Caco-2 (cell line): ENCODE measurements at places on chromosomes 12 and 14.

- DNase-seq: no peak
These were observed 41.4 kb upstream of the AMIGO2 start for GRCh38 chr12:47121146-47121545.

DNA sequence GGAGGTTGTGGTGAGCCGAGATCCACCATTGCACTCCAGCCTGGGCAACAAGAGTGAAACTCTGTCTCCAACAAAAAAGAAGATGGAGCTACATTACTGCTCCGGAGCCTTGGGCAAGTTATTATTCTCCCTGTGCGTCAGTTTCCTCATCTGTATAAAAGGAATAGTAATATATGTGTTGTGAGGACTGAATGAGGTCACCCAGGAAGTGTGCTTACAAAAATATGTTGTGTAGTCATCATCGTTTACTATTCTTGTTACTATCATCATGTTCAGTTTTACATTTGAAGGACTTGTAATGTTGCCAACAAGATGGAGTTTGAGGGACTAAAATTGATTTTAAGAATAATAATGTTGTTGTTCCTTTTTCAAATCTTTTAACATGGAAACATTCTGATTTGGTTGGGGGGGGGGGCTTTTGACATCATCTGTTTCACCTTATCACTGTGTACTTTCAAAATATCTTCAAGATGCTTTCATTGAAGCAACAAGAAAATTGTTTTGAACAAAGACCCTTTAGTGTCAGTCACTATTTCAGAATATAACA is 156.8 kb downstream of the PDE3A start:
- DNase-seq: no peak

DNA sequence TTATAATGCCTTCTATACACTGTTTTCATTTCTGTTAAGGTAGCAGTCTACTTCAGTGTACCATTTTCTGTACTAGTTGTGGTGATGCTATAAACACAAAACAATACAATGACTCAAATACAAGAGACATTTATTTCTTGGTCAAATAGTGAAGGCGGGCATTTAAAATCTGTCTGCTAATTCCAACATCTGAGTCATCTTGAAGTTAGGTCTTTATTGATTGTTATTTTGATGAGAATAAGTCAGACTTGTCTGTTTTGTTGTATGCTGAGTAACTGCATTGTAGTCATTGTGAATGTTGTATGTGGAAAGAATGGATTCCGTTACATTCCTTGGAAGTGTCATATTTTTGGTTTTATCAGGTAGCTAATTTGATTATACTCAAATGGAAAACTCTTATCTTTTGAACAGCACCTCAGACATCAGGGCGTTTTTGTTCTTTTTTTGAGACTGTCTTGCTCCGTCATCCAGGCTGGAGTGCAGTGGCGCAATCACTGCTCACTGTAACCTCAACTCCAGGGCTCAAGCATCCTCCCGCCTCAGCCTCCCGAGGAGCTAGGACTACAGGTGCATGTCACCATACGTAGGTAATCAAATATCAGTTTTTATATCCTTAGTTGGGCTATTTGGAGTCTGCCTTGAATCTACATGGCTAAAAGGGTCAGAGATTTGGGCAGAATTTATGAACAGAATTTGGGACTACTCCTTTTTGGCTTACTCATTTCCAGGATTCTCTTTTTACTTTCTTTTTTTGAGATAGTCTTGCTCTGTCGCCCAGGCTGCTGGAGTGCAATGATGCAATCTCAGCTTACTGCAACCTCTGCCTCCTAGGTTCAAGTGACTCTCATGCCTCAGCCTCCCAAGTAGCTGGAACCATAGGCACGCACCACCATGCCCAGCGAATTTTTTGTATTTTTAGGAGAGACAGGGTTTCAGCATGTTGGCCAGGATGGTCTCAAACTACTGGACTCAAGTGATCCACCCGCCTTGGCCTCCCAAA is 56.8 kb downstream of the PAPLN start:
- DNase-seq: no peak

- no peak for DNase-seq
These were observed 20.7 kb upstream of the FRMD6 start for GRCh38 chr14:51630987-51631386.

DNA sequence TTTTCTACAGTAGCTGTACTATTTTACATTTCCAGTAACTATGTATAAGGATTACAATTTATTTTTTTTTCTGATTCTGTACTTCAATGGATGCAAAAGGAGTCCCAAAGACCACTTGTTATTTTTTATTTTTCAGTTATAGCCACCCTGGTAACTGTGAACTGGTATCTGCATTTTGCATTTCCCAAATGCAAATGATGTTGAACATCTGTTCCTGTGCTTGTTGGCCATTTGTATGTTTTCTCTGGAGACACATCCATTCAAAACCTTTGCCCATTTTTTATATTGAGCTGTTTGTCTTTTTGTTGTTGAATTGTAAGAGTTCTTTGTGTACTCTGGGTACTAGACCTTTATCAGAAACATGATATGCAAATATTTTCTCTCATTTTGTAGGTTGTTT is 485.6 kb downstream of the LRIG3 start:
- no peak for DNase-seq

GRCh38 chr12:112443916-112444315 is 25.2 kb downstream of the PTPN11 start:
- no peak for DNase-seq

- no peak for DNase-seq
These were observed 5.1 kb downstream of the CLMN start for GRCh38 chr14:95314609-95315008.

DNA sequence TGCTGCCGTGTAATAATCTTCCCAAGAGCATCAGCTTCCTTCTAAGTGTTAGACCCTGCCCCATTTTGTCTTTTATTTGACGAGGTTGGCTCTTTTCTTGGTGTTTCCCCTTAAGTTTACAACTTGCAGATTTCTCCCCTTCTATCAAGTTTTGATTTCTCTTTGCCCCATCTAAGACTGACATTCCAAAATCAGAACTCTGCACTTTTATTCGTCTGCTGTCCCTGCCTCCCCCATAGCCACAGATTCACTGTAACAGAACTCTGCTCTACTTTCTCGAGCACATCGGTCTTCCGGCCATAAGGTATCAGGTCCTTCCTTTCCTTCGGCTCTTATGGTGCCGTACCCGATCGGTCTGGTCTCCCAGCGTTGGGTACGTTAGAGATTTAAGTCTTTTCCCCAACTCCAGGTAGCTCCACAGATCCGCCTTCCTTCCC is 563 bp downstream of the DCP1B start:
- DNase-seq: no peak

DNA sequence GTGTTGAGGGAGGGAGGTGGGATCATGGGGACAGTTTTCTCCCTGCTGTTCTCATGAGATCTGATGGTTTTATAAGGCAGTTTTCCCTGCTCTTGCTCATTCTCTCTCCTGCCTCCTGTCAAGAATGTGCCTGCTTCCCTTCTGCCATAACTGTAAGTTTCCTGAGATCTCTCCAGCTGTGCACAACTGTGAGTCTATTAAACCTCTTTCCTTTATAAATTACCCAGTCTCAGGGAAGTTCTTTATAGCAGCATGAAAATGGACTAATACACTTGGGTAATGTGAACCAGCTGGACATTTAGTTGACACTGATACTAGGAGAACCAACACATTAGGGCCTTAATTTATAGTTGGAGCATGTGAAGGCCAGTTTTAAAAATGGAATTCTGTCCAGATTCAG is 12.4 kb upstream of the CCDC91 start:
- DNase-seq: no peak

DNA sequence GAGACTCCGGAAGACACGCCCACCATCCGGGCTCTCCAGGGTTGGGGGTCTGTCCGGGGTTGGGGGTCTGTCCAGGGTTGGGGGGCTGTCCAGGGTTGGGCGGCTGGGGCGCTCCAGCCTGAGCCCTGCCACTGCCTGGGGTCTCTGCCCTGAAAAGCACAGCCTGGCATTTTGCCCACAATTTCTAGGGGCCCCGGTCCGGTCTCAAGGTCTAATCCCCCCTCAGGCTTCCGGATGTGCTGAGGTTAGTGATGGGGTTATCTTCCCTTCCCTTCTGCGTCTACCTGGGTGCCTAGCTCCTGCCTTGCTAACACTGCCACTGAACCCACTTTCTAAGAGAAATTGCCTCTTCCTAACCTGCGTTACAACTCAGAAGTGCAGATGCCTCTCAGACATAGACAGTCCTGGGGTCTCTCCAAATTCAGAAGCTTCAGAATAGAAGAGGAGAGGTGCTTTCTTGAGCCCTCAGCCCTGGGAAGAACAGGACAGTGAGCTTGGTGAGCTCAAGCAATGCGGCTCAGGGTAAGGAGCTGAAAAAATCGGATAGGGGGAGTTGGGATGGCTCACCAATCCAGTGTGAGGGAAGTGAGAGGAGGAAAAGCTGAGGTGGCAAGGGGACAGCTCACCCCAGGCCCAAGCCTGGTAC is 5.7 kb downstream of the LHX5 start:
- no peak for DNase-seq

- no peak for DNase-seq
These were observed 28.9 kb downstream of the PTGER2 start for GRCh38 chr14:52342849-52343596.

DNA sequence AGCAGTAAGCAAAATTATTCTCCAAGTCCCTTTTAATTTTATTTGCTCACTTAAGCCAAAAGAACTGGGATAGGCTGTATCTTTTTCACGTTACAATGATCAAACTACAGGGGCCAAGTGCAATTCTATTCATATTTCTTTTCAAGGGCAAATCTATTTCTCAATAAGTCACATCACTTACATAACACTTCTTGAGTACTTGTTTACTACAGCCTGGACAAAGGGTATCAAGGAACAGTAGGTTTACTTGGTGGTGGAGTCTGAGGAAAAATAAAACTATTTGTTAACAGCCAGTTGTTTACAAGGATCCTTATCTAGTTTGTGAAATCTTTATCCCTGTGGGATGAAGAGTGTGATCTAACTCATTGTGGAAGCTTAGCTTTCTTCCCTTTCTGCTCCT is 72.1 kb downstream of the PDE3A start:
- DNase-seq: no peak

DNA sequence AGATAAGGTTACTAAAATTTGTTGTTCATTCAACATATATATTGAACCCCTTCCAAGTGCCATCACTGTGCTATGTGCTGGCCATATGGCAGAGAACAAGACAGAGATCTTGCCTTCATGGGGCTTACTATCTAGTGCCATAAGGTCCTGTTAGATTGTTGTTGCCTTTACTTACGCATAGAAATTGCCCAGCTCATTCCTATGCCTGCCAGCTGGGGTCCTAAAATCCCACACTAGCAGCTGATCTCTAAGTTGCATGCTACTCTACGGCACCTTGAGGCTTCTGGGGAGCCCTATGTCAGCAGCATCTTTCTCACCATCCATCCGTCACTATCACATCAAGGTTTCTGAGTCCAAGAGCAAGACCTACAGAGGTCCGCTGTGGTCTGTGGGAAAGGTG is 1.4 kb upstream of the KCNK10 start:
- DNase-seq: no peak

GRCh38 chr14:23093104-23093503 is 1.8 kb downstream of the ACIN1 start:
- DNase-seq: no peak

GRCh38 chr12:110853836-110854235 is 7.0 kb downstream of the CCDC63 start:
- DNase-seq: no peak

- peak; percentile 100 for DNase-seq
These were observed at the start of gene HOXC13 for GRCh38 chr12:53938326-53939140. Gene HOXC13, plus strand, starts transcription at chr12:53938831. Its CDS starts 76 bp downstream, at chr12:53938907.

GRCh38 chr12:41511247-41511646 is 323.1 kb downstream of the PDZRN4 start:
- DNase-seq: no peak

DNA sequence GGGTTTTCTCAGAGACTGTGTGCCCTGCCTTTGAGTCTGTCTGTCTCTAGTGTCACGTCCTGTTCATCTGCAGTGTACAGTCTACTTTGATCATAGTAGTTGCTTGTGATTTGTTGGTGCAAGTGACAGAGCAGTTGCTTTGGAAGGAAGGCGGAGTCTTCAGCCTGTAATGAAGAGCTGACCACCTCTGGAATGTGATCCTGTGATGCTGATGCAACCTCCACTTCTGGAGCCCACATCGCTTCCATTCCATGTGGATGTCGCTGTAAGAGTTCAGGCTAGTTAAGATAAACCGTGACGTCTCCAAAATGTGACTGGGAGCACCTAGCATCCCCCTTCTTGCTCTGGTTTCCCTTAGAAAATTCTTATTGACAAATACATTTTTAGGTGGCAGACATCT is 51.8 kb downstream of the PELI2 start:
- no peak for DNase-seq

DNA sequence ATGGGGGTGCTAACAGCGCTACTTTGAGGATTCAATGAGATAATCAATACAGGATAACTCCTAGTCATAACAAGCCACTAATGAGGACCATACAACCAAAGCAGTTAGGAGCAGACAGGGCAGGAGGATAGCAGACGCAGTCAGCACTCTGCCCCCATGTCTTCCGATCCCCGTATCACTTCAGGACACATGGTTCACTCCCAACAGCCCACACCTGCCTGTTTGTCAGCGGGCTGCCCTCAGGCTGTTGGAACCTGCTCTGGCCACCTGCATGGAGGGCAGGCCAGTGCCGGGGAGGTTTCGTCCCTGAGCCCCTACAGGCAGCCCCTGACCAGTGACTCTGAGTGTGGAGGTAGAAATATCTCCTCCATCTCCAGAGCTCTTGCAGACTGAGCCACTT is 37.1 kb upstream of the LTBP2 start:
- DNase-seq: no peak

GRCh38 chr14:91344096-91344495 is 73.5 kb downstream of the CCDC88C start:
- DNase-seq: no peak

DNA sequence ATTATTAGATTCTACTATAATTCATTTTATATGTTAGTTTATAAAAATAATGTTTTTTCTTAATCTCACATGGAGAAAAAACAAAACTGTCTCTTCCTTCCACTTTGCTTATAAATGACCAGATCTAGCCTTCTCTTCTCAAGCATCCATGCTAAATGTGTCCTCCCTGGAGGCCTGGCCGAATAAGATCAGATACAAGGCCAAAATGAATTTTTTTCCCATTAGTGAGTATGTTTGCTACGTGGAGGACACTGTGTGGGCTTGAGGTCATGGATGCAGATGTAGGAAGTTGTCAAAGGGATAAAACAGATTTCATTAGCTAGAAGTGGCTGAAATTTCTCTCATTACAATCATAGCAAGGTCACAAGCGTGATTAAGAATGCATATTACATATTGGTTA is 1244.9 kb upstream of the SEL1L start:
- no peak for DNase-seq

DNA sequence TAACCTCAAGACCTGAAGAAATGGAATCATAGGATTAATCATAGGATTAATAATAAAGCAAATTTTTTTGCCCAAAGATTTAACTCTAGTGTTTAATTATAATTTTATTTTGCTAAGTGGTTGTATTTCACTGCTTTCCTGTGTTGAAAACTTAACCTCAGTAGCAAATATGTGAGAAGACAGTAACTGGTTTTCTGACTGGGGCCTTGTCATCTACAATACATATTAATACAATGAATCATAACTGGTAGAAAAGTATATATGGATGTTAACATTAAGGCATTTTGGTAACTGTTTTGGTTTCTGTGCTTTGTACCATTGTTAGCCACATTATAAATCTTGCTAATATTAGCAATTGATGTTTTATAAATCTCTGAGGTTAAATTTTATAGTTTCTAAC is 92.2 kb downstream of the ACSS3 start:
- DNase-seq: no peak
